Heart left ventricle (tissue), 16 donors: ENCODE measurements at places on chromosomes 12 and 14. TPM values are rescaled to one million over a fixed set of nuclear protein-coding genes. Genes with fewer than 3 reads are reported as not detected.

DNA sequence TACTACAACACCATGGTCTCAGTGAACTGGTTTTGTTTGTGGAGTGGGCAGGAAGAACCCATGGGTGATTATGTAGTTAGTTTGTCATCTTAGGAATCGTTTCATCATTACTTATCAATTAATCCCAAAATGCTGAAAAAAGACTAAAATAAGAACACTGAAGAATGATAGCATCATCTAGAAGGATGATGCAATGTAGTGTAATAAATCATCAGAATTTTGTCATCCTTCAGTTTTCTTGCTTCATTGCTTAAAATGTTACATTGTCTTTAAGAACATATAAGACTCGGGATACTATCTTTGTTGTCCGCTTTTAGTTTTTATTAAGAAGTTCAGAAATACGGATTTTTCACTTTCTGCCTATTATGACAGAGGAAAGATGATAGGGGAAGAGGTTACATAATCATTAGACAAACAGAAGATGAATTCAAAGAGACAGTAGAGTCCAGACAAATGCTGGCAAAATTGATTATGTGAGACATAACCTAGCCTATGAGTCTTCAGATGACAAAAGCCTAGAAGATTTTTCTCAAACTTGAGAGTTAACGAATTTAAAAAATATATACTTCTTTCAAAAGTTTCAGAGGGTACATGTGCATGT, 10.8 kb upstream of the SMOC1 start:
- H3K27me3 ChIP-seq: no peaks in the 10 kb centered on the region
- no peak overlapping the region for H3K4me3 ChIP-seq
- H3K27ac ChIP-seq: no peak overlapping the region
- no peaks in the 10 kb centered on the region for H3K36me3 ChIP-seq
- no peaks in the 10 kb centered on the region for H3K4me1 ChIP-seq

The TCL1B gene
- not detected for total RNA-seq

- no peak overlapping the region for H3K4me3 ChIP-seq
- DNase-seq: no peak
- no peak overlapping the region for H3K27ac ChIP-seq
- H3K36me3 ChIP-seq: peaks cover 29% of the 10 kb centered on the region
Measured at GRCh38 chr14:71705460-71705859, 226.8 kb upstream of the RGS6 start.

The ZC2HC1C gene
- total RNA-seq: 9.5 TPM

DNA sequence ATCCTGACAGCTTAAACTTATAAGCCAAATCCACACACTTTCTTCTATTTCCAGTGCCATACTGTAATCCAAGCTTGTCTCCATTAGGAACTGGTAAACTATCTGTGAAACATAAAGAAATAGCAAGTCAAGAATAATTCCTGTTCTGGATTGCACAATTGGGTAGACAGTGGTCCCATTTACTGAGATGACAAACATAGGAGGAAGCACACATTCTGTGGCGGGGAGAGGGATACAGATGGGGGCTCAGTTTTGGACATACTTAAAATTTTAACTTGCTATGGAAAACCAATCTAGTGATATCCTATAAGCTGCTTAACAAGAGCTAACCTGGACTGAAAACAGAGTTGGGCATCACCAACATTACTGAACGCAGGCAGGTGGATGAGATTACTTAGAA, 16.3 kb downstream of the MAP4K5 start:
- no peaks in the 10 kb centered on the region for H3K4me1 ChIP-seq
- no peaks in the 10 kb centered on the region for H3K27me3 ChIP-seq
- no peak for DNase-seq
- H3K36me3 ChIP-seq: no peaks in the 10 kb centered on the region

DNA sequence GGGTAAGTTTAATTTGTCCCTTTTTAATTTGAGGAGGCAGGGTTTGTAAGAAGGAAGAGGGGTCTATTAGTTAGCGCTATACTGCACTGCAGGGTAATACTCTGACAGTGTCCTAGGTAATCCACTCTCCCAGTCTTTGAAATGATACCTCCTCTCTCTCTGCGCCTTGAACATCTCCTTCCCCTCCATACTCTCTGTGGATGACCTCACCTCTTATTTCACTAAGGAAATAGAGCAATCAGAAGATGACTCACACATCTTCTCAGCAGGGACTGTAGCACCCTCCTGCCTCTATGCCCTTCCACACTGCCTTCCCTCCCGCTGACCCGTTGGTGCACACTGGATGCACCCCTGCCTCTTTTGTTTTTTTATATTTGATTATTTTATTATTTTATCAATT, 94.2 kb downstream of the GRIP1 start:
- H3K27me3 ChIP-seq: no peaks in the 10 kb centered on the region
- no peaks in the 10 kb centered on the region for H3K36me3 ChIP-seq
- H3K4me1 ChIP-seq: no peaks in the 10 kb centered on the region
- no peak overlapping the region for H3K4me3 ChIP-seq

- H3K4me1 ChIP-seq: peaks cover 7% of the 10 kb centered on the region
- H3K27me3 ChIP-seq: no peaks in the 10 kb centered on the region
- H3K36me3 ChIP-seq: no peaks in the 10 kb centered on the region
- H3K4me3 ChIP-seq: no peak overlapping the region
Measured at GRCh38 chr12:118063576-118064391, 2.8 kb upstream of the WSB2 start.
